Daoy (cell line): ENCODE measurements at places on chromosomes 5 and 9. TPM values are rescaled to one million over a fixed set of nuclear protein-coding genes. Genes with fewer than 3 reads are reported as not detected.

GRCh38 chr5:177446200-177447065 is at the start of gene PRR7:
TSS of gene PRR7 (plus strand) at chr5:177446814. CDS start at chr5:177455068, 8,254 bp downstream.
- DNase-seq: peak; percentile 87

DNA sequence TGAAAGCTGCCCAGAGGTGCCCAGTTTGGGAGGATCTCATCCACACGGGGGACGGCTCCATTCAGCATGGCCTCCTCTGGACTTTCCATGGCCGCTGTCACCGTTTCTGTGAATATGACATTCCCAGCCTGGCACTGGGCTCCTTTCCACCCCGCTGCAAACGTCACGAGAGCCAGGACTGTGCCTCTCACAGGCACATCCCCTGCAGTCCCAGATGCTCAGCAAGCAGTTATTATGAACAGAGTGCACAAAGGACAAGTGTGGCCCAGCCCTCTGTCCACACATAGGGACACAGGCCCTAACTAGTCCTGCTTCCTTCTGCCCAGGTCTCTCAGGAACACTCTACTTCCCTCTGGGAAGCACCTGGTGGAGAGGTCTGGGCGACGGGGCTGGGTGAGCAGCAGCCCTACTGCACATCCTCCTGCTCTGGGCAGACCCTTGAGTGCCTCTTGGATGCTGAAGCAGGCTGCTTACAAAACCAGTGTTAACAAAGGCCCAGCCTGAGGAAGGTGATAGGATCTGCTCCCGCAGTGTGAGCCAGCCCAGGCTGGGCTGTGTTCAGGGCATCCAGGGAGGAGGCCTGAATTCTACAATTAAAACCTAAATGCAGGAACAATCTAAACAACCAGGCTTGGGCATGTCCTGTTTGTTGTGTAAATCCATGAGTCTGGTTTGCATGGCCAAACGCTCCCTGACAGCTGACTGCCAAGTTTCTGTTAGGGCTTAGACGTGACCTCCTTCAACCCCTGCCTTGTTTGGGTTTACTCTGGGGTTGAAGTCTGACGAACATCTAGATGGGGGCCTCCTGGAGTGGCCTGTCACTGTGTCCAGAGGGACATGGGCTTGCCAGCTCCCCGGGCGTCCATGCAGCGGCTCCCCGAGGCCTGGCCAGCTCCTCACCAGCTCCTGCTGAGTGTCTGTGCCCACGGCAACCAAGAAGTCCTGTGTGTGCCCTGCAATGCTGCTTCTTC is 269.8 kb downstream of the GADD45G start:
- DNase-seq: no peak

DNA sequence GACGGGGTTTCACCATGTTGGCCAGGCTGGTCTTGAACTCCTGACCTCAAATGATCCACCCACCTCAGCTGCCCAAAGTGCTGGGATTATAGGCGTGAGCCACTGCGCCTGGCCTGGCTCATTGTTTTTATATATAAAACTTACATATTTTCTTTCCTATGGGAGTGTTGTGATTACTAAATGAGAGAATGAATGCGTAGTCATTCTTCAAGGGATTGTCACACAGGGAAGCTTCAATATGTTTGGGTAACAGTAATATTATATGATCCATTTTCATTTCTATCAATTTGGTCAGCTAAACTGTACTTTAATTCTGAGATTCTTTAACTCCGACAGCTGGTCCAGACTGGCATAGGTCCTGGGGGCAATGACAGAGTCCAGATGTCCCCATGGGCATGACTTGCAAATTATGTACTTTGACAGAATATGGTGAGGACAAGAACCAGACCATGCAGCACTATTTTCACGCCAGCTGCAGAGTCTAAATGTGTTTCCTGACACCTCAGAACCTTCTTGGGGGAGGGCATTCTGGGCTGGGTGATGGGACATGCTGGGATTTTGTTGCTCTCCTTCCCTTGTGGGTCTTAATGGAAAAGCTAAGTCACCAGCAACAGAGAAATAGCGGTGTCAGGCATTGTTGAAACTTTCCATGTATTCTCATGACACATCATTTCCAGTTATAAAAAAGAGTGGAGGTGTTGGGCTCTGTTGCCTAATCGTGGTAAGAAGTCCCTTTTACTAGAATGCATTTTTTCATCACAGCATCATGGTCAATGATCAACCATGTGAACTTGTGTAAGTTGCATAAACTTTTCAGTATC is 40.9 kb upstream of the TNC start:
- no peak for DNase-seq

DNA sequence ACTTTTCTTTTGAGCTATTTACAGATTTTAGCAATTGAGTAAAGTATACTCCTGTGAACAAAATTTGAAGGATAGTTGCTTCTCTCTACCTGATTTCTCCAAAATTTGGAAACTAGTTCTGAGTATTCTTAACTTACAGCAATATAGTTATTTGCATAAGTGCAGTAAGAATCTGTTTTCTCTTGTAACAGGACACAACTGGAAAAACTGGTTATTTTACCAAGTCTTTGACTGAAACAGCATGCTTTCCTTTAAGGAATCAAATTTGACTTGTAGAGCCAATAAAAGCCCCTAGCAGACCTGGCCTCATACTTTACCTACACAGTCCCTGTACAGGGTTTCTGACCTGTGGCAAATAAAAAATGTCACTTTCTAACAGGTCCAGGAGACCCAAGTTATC is 301.9 kb upstream of the POU5F2 start:
- no peak for DNase-seq

DNA sequence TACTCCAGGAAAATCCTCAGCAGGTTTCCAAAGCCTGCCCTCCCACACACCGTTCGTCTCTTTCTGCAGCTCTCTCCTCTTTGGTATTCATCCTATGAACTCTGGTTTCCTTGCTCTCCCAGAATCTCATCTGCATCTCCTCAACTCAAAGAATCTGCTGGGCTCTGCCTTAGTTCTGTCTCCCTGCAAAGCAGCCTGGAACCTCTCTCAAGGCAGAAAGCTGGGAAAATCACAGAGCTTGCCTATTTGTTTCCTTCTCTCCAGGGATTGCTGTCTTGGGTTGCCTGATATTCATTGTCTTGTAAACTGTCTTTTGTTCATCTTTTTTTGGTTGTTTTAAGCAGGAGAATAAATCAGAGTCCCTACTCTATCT is 5.3 kb upstream of the ERAP2 start:
- no peak for DNase-seq

DNA sequence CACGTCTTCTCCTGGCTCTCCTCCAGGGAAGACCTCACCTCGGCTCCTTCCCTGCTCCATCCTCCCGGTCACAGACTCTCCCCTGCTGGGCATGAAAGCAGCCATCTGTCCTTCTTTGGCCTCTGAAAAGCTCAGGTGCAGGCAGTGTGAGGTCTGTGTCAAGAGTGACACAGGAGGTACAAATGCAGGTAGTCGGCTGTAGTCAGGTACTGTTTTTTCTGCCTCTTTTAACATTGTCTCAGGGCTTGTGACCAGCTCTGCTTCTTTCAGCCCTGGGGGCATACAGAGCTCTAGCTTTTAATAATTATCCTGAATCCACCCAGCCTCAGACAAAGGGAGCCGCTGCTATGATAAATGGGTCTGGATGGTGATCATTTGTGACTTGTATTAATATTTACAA is 46.4 kb downstream of the C5orf15 start:
- DNase-seq: no peak

GRCh38 chr9:75105841-75106240 is 17.5 kb downstream of the OSTF1 start:
- no peak for DNase-seq

DNA sequence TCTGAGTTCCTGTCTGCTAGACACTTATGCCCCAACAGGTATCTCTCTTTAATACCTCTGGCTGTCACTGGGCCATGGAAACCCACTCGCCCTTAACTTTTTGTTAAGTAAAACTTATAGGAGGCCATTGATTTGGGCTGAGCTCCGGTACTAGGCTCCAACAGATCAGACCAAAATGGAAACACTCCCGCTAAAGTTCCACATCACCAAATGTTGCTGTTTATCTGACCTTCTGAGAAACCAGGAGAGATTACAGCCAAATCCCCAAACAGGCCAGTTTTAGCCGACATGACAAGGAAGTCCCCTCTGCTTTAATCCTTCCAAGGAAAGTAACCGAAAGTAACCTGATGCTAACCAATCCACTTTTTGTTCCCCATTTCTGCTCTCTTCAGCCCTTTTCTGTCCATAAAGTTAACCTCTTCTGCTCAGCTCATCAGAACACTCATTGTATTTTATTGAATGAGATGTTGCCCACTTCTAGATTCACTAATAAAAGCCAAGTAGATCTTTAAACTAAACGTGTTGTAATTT is 115.2 kb upstream of the LHFPL2 start:
- no peak for DNase-seq

- no peak for DNase-seq
Observed at GRCh38 chr5:45162974-45163373, 354.2 kb downstream of the MRPS30 start.

DNA sequence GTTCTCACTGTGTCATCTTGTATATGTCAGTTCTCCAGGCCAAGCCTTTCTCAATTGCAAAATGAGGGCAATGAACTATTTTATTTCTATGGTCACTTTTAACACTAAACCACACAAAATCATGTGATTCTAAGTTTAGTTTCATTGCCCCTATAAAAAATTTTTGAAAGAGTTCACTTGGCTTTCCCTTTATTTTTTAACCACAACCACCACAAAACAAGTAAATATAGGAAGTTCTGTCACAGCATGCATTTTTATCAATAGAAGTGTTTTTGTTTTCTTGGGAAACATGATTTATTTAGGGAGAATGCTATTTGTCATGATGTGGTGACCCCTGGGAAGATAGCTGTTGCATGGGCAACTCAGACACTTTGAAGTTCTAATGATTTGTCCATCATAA is 169.1 kb downstream of the CSNK1G3 start:
- DNase-seq: no peak

GRCh38 chr5:76807296-76807695 is 11.5 kb upstream of the F2RL1 start:
- DNase-seq: peak; percentile 88

GRCh38 chr5:52269859-52270258 is 517.9 kb upstream of the ITGA1 start:
- no peak for DNase-seq

DNA sequence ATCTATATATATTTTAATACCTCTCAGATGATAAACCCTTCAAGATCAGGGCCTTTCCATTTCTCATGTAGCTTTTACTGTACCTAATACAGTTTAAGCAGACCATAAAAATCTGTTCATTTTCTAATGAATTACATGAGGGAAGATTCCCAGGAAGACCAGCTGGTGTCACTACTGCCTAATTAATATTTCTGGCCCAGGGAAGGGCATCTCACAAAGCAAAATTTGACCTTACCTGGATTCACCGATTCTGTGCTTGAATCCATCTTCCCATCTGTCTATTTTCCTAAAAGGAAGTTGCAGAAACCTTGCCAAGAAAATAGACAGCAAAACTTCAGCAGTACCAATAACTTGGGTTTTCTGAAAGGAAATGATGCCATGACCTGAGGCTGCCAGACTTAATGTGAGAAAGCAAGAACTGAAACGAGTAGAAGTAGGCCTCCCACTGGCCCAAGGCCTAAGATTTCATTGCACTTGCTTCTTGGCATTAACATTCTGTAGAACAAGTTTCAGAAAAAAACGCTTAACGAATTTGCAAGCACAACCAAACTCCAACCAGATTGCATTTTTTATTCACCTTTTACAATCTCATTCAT is 83.0 kb upstream of the GLIS3 start:
- DNase-seq: peak; percentile 42

- DNase-seq: no peak
Observed at GRCh38 chr5:66621736-66622135, 25.5 kb downstream of the MAST4 start.

DNA sequence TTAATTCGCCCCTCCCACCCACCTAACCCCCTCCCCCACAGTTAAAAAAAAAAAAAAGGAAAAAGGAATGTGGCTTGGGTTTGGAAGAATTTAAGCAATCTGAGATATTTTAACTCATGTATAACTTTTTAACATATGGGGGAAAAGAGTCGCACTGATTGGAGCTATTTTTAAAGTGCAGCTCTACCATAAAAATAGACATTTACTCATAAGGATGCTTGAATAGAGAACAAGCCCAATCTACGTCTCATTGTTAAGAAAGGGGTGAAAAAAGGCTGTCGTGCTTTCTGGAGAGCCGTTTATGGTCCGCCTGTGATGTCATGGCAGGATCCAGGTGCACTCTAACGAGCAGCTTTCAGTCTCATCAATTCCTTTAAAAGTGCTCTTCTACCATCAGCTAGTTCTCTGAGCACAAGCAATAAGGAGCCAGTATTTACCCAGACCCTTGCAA is 142.4 kb downstream of the ELAVL2 start:
- DNase-seq: no peak

- peak; percentile 91 for DNase-seq
Observed at GRCh38 chr5:5014586-5015235, 125.4 kb upstream of the ADAMTS16 start.

DNA sequence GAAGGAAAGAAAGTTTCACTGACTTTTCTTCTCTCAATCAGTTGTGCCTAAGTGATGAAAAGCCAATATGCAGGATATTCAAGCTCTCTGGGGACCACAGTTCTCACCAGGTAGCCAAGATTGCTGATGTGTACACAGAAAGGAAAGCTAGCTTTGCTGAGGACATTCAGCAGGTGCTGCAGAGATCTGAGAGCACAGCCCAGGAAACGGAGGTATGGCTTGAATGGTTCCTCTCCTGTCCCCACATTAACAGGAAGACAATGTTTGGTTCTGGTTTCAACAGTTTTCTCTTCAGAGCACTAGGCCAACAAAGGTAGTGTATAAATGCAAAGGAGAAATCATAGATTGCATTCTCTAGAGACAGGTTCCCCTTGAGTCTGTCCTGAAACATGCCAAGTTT is 69.6 kb downstream of the PTPDC1 start:
- no peak for DNase-seq

DNA sequence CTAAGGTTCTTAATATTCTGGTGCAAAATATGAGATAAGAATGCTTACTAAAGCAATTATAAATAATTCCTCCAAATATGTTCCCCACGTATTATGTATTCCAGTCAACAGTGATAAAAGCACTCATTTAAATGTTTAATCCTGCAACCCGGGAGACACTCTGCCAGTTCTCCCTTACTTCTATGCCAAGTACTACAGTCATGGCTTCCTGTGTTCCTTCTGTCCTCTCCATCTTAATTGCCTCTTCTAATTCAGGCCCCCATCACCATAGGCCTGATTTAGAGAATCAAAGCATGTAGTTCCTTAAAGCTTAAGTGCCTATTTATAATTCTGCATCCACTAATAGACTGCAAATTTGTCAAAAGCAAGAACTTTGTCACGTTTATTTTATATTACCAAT is 474.8 kb downstream of the SEMA5A start:
- no peak for DNase-seq

The DENND4C gene
- total RNA-seq: 9.1 and 10.5 TPM in 2 replicates

The DAPK1 gene
- total RNA-seq: 23.9 and 31.3 TPM in 2 replicates

The CCNJL gene
- total RNA-seq: 6.1 and 7.0 TPM in 2 replicates

The SYNPO gene
- 4.5 and 5.4 TPM in 2 replicates for total RNA-seq

The RNF180 gene
- 2.4 and 4.3 TPM in 2 replicates for total RNA-seq

The ATP6V1G1 gene
- 172 and 207 TPM in 2 replicates for total RNA-seq

The OR1L4 gene
- not detected in 2 replicates for total RNA-seq

The NR4A3 gene
- 0.17 and 0.24 TPM in 2 replicates for total RNA-seq

The CER1 gene
- total RNA-seq: not detected in 2 replicates

The PTGES gene
- 3.9 and 4.5 TPM in 2 replicates for total RNA-seq

The FOXI1 gene
- total RNA-seq: not detected in 2 replicates
